ENCODE measurements at places on chromosomes 11 and 22. TPM values are rescaled to one million over a fixed set of nuclear protein-coding genes. Genes with fewer than 3 reads are reported as not detected.

OR2AG1 gene
- not detected for total RNA-seq

ART1 gene
- total RNA-seq: not detected

HTR3A gene
- total RNA-seq: not detected

GPR83 gene
- total RNA-seq: not detected

Measured in activated CD4-positive, alpha-beta T cell treated with anti-CD3 and anti-CD28 coated beads, Interleukin-2, amount 10 ng/mL, durations not matched to agents 24 days and 14 days (primary cell).